ENCODE measurements at places on chromosomes 7 and 10. TPM values are rescaled to one million over a fixed set of nuclear protein-coding genes. Genes with fewer than 3 reads are reported as not detected.
A peak's percentile ranks its signal among the peaks of the same experiment; 100 is the strongest.

Gene CYP3A4
- 0.67 TPM for total RNA-seq

DNA sequence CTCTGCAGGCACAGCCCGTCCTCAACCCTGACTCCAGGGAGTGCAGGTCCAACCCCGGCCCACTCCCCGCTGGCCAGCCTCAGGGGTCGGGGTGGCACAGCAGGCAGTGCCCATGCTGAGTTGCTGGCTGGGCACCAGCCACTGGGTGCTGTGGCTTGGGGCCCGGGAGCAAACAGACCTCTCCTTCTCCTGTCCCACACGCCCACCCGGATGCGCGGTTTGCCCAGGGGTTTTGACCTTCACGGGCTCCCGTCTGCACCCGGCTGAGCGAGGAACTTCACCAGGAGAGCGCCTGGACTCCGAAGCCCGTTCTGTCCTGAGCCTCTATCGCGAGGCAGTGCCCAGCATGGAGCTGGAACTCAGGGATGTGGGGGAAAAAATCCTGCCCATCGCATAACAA lies 2.6 kb upstream of the GRIFIN start:
- DNase-seq, result no peak

DNA sequence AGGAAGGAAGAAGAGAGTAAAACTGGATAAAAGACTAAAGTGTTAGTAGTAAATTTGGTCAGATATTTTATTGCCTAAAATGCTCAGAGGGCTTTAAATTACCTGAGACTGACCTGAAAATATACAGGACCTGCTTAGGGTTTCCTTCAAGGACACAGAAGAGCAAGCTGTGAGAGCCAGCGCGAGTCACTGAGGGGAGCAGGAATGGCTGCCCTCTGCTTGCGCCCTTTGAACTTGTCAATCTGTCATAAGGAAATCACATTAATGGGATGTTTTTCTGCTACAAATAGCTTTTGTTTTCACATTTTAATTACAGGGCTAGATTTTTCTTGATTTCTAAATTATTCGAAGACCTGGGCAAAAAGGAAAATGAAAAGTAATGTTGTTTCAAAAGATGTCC lies 26.9 kb downstream of the DNAJB9 start:
- no peak for DNase-seq

- DNase-seq, result no peak
These were observed 131.9 kb downstream of the KCNMA1 start for GRCh38 chr10:77505431-77506334.

- DNase-seq, result peak; percentile 30
These were observed 31.1 kb upstream of the TOMM7 start for GRCh38 chr7:22853674-22854157.

DNA sequence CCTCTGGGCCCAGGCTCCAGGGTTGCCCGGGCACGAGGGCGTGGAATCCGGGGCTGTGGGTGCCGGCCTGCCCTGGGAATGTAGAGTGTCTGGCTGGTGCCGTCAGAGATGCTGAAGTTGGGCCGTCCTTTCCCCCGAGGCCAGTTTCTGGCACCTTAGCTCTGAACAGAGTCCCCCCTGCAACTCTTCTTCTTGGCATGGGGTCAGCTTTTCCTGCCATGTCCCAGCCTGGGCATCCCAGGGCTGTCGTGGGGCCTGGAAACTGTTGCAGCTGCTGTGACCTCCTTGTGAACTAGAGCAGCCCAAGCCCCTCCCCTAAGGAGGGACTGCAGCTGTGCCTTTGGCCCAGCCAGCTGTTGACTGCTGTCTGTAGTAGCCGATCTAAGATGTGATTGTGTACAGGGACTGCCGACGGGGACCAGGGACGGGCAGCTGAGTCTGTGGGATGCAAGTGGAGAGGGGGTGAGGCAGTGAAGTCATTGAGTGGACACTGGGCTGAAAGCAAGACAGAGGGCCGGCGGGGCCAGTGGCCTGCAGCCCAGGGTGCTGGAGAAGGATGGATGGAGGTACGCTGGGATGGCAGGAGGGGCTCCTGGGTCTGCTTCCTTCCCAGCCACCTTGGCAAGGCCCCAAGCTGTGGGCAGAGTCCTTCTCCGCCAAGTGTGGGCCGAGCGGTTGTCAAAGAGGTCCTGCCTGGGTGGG lies 35.8 kb downstream of the GBX1 start:
- DNase-seq, result no peak
